HCT116 (cell line): ENCODE measurements at places on chromosomes 5 and 9. TPM values are rescaled to one million over a fixed set of nuclear protein-coding genes. Genes with fewer than 3 reads are reported as not detected.

DNA sequence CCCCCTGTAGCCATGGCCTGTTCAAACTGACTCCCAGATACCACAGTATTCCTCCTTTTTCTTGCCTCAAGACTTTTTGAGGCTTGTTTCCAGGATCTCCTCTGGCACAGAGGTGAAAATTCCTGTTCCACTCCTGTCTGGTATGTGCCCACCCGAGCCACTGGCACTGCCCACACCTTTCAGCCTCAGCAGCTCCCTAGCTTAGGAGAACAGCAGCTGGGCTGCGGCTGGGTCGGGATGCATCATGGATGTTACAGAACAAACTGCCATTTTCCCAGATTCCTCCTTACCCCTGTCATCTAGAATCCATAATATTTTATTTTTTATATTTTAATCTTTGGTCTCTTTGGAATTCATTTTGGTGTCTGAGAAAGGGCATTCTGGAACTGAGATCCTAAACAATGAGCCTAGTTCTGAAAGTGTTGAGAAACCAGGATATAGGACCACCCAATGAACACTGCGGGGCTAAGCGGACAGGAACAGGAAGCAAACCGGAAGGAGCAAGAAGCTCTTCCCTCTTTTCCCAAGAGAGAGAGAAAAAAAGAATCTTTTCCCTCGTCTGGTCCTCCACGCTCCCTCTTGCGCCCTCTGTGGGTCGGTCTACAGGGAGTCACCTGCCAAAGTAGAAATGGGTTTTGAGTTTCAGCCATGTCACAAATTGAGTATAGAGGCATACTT is 12.5 kb downstream of the OR2S2 start:
- H3K27me3 ChIP-seq: no peaks in the 10 kb centered on the region
- peak overlapping the region; percentile 0; the same call in 1 of the 2 replicates for H3K27ac ChIP-seq
- peak; percentile 81 for DNase-seq
- H3K4me3 ChIP-seq: peak overlapping the region; percentile 61

DNA sequence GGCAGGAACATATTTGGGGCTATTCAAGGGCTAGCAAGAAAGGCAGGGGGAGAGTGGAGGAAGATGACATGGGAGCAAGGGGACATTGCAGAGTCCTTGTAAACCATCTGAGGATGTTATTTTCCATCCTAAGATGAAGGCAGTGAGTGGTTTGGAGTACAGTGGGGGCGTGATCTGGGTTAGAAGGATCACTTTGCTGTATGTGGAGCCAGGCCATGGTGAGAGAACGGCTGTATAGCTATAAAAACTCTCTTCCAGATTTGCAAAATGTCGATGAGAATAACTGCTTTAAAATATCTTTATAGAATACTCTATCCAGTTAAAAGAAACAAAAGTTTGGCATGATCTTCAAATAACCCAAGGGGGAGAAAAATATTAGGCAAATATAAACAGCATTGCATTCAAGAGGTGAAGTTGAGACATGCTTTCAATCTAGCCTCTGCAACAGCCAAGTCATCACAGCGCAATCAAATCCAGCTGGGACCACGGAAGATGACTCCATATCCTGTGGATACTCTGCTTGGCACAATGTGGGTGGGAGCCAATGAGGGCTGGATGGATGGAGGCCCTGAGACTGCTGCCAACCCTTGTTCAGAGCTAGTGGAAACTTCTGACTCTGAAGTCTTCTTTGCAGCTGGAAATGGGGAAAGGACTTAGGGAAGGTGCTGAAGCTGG is 111.5 kb upstream of the BASP1 start:
- no peaks in the 10 kb centered on the region for H3K36me3 ChIP-seq
- no peak overlapping the region for H3K4me3 ChIP-seq
- H3K4me1 ChIP-seq: no peaks in the 10 kb centered on the region

The TEX48 gene
- total RNA-seq: not detected

- H3K4me3 ChIP-seq: no peak overlapping the region
- H3K36me3 ChIP-seq: no peaks in the 10 kb centered on the region
- DNase-seq: no peak
- H3K27me3 ChIP-seq: no peaks in the 10 kb centered on the region
- no peak overlapping the region for H3K27ac ChIP-seq
Measured at GRCh38 chr5:14330729-14331385, 187.7 kb downstream of the TRIO start.

DNA sequence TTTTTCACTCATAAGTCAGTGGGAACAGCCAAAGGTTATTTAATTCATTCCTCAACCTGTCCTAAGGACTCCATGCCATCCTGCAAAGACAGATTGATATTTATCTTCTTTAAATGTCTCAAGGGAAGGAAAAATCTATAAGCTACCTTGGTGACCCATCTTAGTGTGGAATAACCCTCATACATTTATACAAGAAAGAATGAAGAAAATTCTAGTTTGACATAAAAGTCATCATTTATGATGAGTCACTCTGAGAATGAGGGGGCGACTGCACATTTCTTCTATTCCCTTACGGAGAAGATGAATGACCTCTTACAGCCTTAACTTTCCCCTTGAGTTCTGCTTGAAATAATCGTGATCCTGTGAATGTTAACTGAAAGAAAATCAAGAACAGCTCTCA is 26.8 kb upstream of the NUDT12 start:
- no peaks in the 10 kb centered on the region for H3K36me3 ChIP-seq
- H3K27ac ChIP-seq: no peak overlapping the region
- DNase-seq: no peak
- H3K4me3 ChIP-seq: no peak overlapping the region

GRCh38 chr5:108084105-108084504 is 297.8 kb downstream of the FBXL17 start:
- H3K27me3 ChIP-seq: no peaks in the 10 kb centered on the region
- H3K4me3 ChIP-seq: no peak overlapping the region
- H3K4me1 ChIP-seq: no peaks in the 10 kb centered on the region
- H3K36me3 ChIP-seq: no peaks in the 10 kb centered on the region
